Panc1 (cell line): ENCODE measurements at places on chromosomes 2 and 18.

DNA sequence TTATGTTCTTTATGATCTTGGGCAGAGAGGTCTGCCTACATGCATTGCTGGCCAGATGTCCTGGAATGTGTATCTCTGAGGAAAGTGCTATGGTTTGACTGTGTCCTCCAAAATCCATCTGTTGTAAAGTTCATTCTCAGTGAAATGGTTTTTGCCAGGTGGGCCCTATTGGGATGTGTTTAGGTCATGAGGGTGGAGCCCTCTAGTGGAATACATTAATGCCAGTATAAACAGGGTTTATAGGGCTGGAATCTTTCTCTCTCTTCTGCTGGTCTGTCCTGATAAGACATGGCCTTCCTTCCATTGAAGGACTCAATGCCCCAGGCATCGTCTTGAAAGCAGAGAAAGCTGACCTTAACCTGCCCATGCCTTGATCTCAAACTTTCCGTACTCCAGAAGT, 258.5 kb downstream of the RPIA start:
- DNase-seq = no peak

GRCh38 chr2:157439824-157440186, 4.1 kb downstream of the CYTIP start:
- DNase-seq = no peak

GRCh38 chr2:241201445-241202267, 13.2 kb downstream of the ANO7 start:
- DNase-seq = no peak

DNA sequence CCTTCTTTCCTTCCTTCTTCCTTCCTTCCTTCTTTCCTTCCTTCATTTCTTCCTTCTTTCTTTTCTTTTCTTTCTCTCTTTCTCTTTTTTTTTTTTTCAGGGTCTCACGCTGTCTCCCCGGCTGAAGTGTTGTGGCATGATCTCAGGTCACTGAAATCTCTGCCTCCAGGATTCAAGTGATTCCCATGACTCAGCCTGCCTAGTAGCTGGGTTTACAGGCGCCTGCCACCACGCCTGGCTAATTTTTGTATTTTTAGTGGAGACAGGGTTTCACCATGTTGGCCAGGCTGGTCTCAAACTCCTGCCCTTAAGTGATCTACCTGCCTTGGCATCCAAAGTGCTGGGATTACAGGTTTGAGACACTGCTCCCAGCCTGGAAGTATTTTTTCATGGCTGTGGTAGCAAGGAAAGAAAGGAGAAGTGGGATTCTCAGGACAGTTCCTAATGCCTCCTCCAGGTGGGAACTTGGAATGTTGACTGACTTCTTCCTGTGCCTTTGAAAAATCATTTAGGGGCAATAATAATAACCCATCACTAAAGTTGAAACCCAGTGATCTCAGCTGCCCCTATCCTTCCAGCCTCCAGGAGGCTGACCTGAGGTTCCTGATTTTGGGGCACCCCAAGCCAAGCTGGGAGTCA, 89.3 kb upstream of the CELF4 start:
- DNase-seq = no peak

- DNase-seq = no peak
These were observed 93.7 kb upstream of the HS6ST1 start for GRCh38 chr2:128412181-128412871.

GRCh38 chr2:176075481-176075880, 8.3 kb downstream of the EVX2 start:
- DNase-seq = no peak

- no peak for DNase-seq
These were observed 308.6 kb downstream of the AKAIN1 start for GRCh38 chr18:4888251-4889040.

GRCh38 chr2:1936427-1936980, 192.2 kb upstream of the PXDN start:
- no peak for DNase-seq

- DNase-seq = no peak
These were observed 301.6 kb upstream of the FBXO11 start for GRCh38 chr2:48207851-48208250.

GRCh38 chr2:155363349-155363888, 664.9 kb downstream of the KCNJ3 start:
- no peak for DNase-seq

DNA sequence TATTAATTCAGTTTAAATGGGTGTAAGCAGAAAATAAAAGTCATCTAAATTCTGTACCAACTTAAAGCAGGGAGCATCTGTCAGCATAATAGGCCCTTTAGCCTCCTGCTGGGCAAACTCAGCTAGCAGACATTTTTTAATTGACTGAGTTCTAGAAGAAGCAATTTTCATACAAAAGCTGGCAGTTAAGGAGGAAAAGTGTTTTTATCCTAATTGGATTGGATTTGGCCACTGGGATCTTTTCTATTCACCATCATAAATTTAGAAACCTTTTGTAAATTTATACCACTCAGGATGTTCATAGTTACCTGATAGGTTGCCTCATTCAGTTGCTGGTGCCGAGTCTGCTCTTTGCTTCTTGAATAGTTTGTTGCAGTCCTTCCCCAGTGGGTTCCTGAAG, 262.7 kb upstream of the FSIP2 start:
- DNase-seq = no peak

DNA sequence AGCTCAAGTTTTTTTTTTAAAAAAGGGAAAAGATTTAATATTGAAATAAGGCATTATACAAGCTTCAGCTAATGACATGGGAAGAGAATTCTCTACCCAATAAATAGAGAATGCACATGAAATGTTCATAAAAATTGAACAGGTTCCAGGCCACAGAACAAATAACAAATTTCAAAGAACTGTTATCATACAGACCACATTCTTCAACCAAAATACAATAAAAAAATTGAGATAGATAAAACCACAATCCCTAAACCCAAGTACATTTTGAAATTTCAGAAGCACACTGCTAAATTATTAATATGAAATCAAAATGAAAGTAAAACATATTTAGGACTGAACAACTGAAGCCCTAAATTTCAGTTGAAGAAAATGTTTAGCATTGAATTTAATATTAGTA, 89.6 kb downstream of the BCL2 start:
- no peak for DNase-seq

DNA sequence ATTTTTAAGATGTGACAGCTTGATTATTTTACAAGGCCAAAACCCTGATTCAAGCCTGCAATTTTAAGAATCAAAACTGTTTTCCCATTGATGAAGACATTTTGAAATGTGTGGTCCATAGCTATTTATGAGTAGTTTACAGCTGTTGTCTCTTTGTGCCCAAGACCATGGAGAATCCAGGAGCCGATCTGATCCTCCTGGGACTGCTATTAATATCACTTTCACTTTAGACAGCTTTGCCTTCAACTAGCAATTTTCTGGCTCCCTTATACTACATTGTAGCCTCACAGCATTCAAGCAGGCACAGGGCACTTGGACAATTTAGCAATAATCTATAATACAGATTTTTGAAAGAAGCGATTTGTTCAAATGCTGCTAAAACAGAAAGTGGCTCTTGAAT, 172.9 kb downstream of the SLC8A1 start:
- no peak for DNase-seq

GRCh38 chr2:28296243-28296642, 96.4 kb upstream of the FOSL2 start:
- no peak for DNase-seq

DNA sequence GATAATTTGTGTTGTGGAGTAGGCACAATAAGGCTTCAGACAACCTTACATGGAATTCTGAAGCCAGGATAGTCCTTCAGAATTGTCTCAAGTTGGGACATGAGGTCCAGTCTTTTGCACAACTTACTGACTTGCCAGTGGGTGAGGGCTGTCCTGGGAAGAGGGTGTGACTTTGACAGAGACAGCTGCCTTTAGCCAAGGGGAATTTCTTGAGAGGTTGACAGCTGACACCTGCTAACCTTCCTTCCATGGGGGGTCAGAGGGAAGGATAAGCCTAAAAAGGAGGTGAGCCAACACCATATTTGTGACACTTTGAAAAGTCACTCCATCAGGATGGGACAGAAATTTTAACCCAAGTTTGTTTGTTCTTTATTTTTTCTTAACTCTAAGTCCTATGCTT, 907.8 kb upstream of the CRIM1 start:
- DNase-seq = no peak

DNA sequence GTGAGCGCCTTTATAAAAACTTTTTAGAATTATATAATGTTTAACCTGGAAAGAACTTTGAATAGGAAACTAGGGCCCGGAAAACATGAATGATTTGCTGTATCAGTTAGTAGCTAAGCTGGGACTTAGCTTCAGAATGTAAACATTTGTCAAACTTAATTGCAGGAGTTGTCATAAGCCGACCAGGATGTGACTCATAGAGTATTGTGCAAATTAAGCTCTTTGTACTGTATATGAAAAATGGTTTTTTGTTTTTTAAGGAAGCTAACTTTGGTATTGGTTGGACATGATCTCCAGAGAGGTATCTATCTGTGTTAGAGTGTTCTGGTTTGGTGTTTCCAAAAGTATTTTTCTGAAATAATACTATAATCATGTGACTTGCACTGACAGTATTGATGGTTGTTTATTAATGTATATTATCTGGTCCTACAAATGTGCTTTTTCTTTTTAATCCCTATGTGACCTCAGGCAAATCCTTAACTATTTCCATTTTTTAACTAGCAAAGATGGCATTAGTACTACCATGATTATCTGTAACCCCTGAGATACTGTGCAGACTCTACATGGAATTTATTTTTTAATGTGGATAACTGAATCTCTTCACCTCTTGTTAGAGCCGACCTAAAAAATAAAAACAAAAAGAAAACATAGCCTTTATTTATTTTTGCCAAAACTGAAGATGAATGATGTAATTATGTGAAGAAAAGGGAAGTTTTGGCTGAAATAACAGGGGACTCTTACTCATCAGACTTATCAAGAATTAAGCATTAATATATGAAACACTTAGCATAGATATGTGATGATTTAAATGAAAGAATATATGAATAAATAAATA, 11.7 kb downstream of the YIPF4 start:
- DNase-seq = peak; percentile 80

DNA sequence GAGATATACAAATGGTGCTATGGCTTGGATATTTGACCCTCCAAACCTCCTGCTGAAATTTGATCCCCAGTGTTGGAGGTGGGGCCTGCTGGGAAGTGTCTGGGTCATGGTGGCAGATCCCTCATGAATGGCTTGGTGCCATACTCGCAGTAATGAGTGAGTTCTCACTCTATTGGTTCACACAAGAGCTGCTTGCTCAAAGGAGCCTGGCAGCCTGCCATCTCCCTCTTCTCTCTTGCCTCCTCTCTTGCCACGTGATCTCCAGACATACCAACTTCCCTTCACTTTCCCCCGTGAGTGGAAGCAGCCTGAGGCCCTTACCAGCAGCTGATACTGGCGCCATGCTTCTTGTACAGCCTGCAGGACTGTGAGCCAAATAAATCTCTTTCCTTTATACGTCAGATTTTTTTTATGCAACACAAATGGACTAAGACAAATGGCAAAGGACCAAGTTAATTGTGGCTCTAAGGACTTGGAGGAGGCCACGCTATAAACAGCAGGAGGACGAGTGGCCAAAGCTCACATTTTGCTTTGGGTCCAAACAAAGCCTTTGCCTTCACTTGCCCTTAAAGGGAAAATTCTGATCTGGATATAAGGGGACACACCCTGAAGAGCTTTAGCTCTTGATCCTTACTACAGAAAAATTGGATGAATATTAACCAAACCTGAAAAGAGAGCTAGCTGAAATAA, 214.7 kb downstream of the SS18 start:
- no peak for DNase-seq

DNA sequence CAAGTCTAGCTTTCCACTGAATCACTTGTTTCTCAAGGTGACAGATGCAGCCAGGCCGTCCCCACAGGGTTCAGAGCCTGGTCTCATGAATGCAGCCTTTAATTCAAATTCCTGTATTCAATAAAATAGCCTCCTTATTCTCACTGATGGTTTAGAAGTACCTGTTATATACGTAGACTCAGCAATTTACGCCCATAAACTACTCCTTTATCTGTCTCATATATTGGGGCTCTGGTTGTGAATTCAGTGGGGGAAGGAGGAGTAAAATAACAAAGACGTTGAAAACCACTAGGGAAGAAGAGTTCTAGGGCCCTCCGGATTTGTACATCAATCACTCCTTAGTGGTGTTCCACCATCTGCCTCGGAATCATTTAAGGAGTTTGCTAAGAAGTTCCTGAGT, 1.7 kb downstream of the OBSL1 start:
- DNase-seq = no peak

GRCh38 chr2:136255648-136256461, 137.9 kb upstream of the CXCR4 start:
- no peak for DNase-seq

- DNase-seq = no peak
These were observed 404.9 kb upstream of the SYT4 start for GRCh38 chr18:43682196-43682595.

DNA sequence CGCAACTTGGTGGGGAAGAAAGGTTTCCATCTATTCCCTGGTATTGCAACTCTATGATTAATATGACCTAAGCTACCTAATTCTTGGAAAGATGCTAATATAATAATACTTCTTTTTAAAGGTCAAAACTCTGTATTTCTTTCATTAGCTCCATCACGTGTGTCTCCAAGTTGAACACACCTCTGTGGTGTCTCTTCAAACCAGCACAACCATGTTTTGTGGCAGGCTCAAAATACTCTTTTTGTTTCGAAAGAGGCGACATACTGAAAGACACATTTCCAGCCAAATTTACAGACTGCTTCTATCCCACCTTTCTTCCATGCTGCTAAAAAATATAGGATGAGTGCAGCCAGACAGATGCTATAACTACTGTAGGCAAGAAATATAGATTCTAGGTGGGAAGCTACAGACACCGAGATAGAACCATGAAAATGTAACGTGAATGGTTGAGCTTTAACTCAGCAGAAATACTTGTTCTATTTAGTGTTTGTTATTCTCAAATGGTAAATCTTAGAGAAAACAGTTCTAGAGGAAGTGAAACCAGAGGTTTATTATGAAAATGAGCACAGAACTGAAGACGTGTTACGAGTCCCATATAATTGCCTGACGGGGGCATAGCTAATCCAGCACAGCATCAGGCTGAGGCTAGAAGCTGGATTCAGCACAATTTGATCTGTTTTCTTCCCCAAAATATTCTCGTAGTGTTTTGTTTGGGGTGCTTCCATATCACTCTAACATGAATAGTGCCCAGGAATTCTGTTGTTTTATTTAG, 991.5 kb upstream of the FANCL start:
- no peak for DNase-seq

DNA sequence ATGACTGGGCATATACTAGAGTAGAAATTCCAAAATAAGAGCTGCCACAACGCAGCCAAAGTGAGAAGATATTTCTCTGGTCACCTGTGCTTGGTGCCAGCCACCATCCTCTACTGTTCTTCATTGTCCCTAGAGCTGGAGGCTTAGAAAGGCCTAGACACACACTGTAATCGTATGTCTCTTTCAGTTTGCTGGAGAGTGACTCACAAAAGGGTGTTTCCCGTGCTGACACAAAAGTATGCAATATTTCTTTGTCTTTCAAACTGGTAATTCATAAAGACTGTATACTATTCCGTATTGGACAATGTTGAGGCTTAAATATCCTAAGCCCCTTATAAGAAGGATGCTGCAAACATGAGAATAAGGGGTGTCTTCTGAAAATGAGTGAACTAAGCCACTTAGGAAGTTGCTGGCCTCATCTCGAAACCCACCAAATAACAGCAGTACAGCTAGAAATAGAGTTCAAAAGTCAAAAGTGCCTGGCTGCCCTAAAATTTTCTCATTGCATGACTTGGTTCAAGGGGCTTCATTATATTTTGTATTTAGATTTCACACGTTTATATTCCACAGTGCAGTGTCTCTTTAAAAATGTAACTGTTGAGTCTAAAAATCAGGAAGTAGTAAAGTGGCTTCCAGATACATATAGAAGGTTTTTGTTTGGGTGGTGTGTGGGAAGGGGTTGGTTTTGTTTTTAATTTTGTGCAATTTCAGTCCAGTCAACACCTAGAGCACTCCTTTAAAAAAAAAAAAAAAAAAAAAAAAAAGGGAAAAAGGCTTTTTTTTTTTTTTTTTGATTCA, 601.1 kb downstream of the ARHGAP15 start:
- DNase-seq = no peak
